Temporal lobe (tissue), 4 donors: ENCODE measurements at places on chromosomes 6 and 20. TPM values are rescaled to one million over a fixed set of nuclear protein-coding genes. Genes with fewer than 3 reads are reported as not detected.

The C6orf58 gene
- 0.25 TPM for total RNA-seq

The RAET1L gene
- 0.25 TPM for total RNA-seq

The SMIM28 gene
- not detected for total RNA-seq

The GTSF1L gene
- total RNA-seq = not detected

The CUL7 gene
- 12.8 TPM for total RNA-seq

The ARMH2 gene
- not detected for total RNA-seq

The IP6K3 gene
- not detected for total RNA-seq

The GSTA3 gene
- total RNA-seq = not detected

The HTR1E gene
- not detected for total RNA-seq

The TPBG gene
- 3.7 TPM for total RNA-seq

The TCEA2 gene
- total RNA-seq = 30.0 TPM

The GPX6 gene
- not detected for total RNA-seq

The BMP7 gene
- total RNA-seq = 9.6 TPM

The RAB44 gene
- under 0.01 TPM for total RNA-seq

The PAK5 gene
- 36.1 TPM for total RNA-seq

The ELMO2 gene
- 55.3 TPM for total RNA-seq

The CCM2L gene
- total RNA-seq = 2.2 TPM
